ENCODE measurements at places on chromosomes 11 and 22. TPM values are rescaled to one million over a fixed set of nuclear protein-coding genes. Genes with fewer than 3 reads are reported as not detected.

DNA sequence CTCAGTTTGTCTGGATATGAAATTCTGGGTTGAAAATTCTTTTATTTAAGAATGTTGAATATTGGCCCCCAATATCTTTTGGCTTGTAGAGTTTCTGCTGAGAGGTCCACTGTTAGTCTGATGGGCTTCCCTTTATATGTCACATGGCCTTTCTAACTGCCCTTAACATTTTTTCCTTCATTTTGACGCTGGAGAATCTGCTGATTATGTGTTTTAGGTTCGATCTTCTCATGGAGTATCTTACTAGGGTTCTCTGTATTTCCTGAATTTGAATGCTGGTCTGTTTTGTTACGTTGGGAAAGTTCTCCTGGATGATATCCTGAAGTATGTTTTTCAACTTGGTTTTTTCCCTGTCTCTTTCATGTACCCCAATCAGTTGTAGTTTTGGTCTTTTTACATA lies 22.8 kb downstream of the OR52A5 start:
- ATAC-seq: no peak

- ATAC-seq: no peak
Observed at GRCh38 chr11:1988667-1989317, 8.8 kb downstream of the H19 start.

GRCh38 chr11:56817661-56818060 lies 69.2 kb upstream of the OR9G4 start:
- ATAC-seq: no peak

GRCh38 chr11:34278693-34279297 lies 79.0 kb downstream of the ABTB2 start:
- no peak for ATAC-seq

DNA sequence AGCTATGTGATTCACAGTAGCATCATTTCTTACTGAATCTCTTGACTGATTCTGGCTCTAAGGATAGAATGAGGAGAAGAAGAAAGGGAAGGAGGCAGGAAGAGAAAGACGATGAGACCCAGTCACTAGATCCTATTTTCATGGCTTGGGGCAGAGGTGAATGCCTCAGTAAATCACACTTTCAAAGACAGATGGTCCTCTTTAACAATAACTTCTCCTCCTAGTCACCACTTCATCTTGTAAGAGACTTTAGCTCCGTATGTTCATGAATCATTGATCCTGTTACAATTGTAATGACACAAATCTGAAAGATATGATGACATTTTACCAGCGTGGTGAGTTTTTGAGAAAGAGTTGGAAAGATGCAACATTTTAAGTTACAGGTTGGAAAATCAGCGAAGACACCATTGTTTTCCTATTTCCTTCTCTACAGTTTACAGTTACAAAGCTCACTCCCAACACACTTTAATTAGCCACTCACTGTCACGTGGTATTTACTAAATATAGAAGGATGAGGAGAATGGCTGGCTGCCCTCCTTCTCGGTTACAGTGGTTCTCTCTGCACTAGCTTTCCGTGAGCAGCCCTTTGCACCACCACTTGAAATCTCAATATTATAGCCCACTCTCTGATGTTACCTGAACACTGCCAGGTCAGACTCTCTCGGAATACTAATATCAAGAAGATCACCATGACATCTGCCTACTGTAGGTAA lies 205.8 kb downstream of the CADM1 start:
- no peak for ATAC-seq

GRCh38 chr11:19949606-19950005 lies 210.7 kb downstream of the DBX1 start:
- ATAC-seq: no peak

GRCh38 chr22:48212727-48213126 lies 1450.3 kb downstream of the TBC1D22A start:
- no peak for ATAC-seq

DNA sequence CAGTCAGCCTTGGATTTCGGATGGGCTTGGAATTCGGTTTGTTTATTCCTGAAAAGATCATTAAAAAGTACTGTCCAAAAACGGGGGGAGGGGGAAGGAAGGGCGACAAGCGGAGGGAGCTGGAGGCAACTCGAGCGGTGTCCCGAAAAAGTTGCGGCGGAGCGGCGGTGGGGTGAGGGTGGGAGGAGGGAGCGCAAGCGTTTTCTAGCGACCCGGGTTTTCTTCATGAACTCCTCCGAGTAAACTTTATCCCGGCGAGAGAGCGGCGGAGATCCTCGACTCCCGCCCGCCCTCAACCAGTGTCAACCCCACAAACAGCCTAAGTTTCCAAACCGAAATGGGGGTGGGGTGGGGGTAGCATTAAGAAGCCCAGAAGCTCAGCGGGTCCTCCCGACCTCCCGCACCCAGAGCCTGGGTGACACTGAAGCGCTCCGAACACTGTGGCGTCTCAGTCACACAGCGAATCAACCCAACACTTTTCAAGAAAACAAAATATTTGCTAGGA lies 133.0 kb upstream of the C11orf58 start:
- no peak for ATAC-seq

GRCh38 chr22:26174280-26174679 lies 5.0 kb downstream of the SEZ6L start:
- ATAC-seq: no peak

DNA sequence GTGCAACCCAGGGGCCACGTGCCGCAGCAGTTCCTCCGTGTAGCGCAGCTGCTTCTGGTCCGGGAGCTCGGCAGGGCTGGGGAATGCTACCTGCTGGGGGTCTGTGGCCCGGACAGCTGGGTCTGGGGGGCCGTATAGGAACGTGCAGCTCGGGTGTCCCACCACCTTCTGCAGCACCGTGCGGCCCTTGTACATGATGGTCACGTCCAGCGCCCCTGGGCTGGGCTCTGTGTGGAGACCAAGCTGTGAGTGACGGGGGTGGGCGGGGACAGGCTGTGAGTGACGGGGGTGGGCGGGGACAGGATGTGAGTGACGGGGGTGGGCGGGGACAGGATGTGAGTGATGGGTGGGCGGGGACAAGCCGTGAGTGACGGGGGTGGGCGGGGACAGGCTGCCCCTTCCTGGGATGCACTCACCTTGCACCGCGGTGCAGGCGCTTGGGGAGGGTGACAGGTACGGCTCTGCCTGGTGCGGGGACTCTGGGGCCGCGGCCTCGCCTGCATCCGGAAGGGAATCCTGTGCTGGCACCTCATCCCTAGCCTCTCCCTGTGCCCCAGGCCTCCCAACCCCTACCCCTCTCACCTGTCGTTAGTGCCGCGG lies 2.3 kb downstream of the IRF7 start:
- peak; percentile 66 for ATAC-seq

DNA sequence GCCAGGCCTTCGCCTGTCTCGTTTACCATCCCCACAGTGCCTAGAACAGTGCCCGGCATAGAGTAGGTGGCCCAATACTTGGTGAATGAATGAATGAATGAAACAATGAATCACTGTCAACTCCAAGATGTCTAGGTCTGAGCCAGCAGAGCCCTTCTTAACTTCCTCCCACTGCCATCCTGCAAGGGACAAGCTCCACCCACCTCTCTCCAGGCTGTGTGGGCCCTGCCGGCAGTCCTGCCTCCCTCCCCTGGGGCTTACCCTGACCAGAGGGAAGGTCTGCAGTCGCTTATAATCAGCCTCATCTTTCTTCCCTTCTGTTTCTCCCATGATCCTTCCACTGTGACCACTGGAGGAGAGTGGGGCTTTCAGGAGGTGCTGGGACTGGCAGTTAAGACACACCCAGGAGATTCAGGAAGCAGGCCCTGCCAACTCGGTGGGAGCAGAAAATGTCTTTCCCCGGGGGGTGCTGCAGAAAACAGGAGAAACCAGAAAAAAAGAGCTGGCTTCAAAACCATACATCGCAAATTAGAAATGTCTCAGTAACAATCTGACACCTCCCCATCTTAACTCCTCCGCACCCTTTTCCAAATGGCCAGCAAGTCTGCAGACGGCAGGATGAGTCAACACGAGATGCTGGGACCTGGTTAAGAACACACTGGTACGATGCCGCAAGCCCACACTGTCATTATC lies 11.4 kb downstream of the DNAL4 start:
- ATAC-seq: peak; percentile 19

DNA sequence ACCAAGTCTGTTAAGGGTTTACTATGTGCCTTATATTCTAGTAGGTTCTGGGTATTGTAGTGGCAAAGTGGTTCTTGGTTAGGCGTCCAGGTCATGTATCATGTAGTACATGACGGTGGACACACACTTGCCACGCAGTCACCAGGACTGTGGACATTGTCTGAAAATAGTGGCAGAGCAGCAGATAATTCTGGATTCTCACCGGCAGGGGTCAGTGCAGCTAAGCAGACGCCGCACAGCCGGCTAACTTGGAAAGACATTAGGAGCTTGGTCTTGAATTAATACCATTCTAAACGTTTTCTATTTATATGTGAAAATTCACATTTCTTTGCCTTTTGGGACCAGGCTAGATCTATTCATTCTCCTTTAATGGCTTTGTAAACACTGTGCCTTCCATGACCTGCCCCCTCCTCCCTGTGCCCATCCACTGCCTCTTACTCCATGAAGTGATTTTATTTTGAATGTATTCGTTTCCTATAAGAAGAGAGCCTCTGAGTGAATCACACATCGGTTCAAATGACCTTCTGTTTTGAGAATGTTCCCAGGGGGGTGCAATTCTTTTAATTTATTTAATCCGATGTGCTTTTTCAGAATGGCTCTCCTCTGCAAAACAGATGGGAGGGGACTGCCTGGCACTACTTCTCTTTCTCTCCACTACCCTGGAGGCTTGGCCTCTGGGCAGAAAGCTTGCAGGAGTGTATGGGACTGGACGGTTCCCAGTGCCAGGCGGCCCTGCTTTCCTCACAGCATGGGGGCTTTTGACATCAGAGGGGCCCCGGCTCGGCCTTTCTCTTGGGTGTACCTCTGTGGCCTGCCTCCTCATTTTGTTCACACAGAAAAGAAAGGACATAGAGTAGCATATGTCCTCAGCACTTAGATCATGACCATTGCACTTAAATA lies 378.0 kb downstream of the NTM start:
- ATAC-seq: peak; percentile 56

DNA sequence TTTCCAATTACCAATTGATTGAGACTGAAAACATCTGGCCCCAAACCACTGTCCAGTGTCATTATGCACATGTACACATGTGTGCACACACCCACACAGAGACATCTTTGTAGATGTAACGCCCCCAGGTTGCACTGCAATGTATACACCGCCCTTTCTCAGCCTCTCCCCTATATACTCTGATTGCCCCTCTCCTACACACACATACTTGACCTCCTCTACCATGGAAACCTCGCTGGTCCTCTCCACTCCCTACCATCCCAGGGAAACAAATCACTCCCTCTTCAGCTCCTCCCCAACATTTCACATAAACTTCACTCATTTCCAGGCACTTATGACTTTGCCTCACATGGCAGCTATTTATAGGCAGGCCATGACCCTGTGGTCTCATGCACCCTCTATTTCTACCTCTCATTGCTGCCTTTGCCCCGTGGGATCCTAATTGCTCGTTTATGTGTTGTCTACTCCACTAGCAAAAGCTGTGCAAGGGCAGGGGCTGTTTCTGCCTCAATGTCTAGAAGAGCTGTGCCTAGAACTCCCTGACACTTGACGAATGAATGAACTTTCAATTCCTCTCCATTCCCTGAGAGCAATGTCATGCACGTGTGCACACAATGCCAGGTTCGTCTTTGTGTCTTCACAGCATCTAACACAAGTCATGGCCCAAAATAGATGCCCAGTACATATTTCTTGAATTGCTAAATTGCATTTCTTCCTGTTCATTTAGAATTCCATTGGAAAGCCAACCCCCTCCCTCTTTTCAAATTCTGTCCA lies 10.0 kb upstream of the TMA7B start:
- no peak for ATAC-seq

GRCh38 chr11:66979336-66979980 lies 4.4 kb downstream of the C11orf86 start:
- no peak for ATAC-seq

KCNK7 gene
- total RNA-seq: 20.2 TPM

OR5D14 gene
- not detected for total RNA-seq

Measured in esophagus mucosa (tissue), 1 donor.